ENCODE measurements at places on chromosomes 2 and 18.

DNA sequence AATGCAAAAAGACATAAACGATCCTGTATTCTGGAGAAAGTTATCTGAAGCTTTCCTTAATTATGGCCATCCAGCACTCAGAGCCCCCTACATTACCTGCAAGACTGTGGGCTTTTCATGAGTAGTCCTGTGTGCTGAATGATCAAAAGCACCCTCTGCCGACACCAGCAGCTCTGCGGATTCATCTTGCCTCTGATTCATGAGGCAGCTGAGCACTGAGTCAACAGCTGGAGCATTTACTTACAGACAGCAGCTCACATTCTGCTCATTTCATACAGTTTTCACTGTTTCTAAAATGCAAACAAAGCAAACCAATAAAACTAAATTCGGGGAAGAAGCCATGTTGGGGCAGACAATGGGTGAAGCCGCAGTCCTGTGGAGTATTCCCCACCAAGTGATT is 886.5 kb downstream of the CNTNAP5 start:
- no peak for DNase-seq

DNA sequence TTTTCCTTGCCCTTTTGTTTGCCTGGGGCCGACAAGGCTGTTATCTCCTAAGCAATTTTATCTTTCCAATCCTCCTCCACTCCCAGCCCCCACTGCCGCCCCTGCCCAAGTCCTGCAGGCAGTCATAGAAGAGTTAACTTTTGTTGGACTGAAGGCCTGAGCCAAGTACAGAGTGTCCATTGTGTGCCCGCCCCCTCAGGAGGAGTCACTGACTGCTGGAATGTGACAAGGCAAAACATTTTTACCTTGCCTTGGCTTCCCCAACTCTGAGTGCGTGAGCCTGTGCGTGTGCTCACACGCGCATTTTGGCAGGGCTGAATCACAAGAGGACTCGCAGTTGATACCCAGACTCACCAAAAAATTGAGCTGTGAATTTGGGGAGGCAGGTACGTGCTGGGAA is 16.2 kb downstream of the SETBP1 start:
- DNase-seq, result no peak

GRCh38 chr2:109064660-109065390 is 64.2 kb upstream of the SH3RF3 start:
- no peak for DNase-seq

DNA sequence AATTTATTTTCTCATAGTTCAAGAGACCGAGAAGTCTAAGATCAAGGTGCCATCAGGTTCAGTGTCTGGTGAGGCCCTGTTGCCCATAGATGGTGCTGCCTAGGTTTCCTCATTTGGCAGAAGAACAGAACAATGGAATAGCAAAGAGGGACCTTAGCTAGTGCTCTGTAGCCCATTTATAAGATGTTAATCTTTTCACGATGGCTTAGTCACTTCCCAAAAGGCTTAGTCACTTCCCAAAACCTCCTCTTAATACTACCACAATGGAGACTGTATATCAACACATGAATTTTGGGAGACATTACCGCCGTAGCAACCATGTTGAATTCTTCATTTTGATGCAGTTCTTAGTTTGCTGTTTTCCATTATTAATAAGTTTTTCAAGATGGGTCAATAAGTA is 246.3 kb upstream of the NRP2 start:
- DNase-seq, result no peak

GRCh38 chr2:22890132-22890531 is 494.8 kb upstream of the KLHL29 start:
- no peak for DNase-seq

DNA sequence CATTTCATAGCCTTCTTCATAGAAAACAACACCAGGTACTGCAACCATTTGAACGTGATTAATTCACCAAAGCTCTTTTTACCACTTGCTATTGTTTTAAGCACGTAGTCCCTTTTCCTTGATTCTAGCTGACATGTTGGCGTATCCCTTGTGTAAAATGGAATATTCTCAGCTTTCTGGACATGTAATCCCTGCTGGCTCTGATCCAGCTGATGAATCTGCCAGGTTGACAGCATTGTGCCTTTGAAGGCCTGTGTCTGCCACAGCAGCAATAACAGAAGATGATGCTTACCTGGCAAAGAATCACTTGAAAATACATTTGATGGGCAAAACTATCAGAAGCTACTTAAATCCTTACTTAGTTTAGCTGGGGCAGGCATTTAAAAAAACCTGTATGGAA is 81.0 kb upstream of the CCDC150 start:
- no peak for DNase-seq

GRCh38 chr2:237625777-237626176 is 1.6 kb upstream of the LRRFIP1 start:
- DNase-seq, result no peak

- no peak for DNase-seq
Observed at GRCh38 chr2:170180031-170180566, 2.2 kb downstream of the MYO3B start.

- DNase-seq, result no peak
Observed at GRCh38 chr2:134253804-134254203, at the start of gene MGAT5. Gene MGAT5 (plus strand): TSS chr2:134254072. CDS start chr2:134254404, 332 bp downstream.

- DNase-seq, result no peak
Observed at GRCh38 chr2:237630216-237631000, 3.0 kb downstream of the LRRFIP1 start.

GRCh38 chr2:105880637-105881036 is 135.9 kb downstream of the NCK2 start:
- no peak for DNase-seq

GRCh38 chr2:36582538-36582937 is 15.4 kb downstream of the FEZ2 start:
- no peak for DNase-seq

GRCh38 chr2:141929331-141930252 is 201.2 kb downstream of the LRP1B start:
- DNase-seq, result no peak

DNA sequence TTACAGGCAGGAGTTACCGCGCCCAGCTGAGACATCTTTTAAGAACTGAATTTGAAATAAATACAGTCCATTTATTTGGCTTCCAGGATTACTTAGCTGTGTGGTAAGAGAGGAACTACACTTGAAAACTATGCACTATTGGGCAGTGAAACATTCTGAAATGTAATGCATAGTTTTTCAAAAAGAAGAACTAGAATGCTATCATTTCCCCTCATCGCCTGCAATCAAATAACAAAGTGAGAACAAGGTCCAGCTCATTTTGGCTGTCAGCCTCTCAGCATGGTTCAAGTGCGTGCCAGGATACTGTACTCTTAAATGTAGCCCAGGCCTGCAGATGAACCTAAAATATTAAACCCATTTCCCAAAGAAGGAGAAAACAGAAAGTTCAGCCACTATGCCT is 76.6 kb upstream of the ARL5A start:
- no peak for DNase-seq

DNA sequence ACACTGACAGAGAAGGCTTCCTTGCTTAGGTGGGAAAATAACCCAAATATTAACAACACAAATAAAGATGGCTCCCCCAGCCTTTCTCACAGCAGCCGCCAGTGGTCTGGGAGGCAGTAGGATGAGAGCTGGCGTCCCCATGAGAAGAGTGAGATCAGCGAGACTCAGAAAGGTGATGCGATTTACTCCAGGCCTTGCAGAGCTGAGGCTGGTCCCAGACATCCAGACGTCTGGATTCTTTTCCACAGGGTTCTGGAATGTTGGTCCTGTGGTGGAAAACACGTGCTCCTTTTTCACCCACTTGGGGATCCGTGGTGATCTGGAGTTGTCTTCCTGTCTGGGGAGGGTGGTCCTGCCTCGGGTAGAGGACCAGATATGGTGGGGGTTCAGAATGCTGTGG is 190.6 kb downstream of the CTIF start:
- DNase-seq, result no peak

DNA sequence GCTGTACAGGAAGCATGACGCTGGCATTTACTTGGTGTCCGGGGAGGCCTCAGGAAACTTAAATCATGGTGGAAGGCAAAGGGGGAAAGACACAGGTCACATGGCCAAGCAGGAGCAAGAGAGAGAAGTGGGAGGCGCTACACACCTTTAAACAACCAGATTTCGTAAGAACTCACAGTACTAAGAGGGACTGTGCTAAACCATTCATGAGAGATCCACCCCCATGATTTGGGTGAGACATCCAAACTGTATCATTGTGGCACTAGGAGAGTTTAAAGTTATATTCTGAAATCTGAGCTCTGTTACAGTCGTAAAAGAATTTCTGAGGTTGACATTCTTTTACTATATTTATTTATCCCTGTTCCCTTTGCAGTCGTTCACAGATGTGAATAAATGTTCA is 116.6 kb downstream of the ICA1L start:
- no peak for DNase-seq

DNA sequence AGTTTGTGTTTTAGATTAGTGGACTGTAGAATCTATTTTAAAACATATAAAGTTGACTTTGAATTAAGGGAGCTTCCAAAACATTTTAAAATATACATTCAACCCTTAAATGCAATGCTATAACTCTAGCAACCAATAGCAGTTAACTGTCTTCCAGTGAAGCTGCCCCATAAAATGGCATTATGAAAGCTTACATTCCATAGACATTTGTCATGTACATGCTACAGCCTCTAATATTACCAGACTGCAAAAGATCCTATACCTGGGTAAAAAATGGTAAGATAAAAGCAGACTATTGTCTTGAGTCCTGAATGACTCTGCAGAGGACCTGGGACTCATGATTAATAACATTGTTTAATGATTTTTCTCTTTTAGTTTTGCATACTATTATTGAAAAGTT is 489.4 kb downstream of the LRP1B start:
- no peak for DNase-seq

DNA sequence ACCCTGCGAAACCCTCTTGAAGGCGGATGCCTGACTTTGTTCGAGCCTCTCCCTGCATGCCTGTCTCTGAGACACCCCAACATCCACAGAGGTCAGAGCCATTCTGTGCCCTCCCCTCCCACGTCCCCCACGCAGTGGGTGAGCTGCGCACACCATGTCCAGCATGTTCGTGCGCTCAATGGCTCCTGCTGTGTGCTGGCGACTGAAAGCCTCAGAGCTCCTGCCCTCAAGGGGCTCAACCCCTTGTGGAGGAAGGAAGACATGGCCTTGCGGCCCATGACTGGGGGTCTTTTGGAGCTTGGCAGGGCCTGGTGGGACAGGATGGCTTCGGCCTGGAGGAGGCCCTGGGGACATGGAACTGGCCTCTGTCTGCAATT is 45.7 kb downstream of the ANKMY1 start:
- DNase-seq, result no peak

- no peak for DNase-seq
Observed at GRCh38 chr2:69693775-69694450, 48.0 kb upstream of the ANXA4 start.

DNA sequence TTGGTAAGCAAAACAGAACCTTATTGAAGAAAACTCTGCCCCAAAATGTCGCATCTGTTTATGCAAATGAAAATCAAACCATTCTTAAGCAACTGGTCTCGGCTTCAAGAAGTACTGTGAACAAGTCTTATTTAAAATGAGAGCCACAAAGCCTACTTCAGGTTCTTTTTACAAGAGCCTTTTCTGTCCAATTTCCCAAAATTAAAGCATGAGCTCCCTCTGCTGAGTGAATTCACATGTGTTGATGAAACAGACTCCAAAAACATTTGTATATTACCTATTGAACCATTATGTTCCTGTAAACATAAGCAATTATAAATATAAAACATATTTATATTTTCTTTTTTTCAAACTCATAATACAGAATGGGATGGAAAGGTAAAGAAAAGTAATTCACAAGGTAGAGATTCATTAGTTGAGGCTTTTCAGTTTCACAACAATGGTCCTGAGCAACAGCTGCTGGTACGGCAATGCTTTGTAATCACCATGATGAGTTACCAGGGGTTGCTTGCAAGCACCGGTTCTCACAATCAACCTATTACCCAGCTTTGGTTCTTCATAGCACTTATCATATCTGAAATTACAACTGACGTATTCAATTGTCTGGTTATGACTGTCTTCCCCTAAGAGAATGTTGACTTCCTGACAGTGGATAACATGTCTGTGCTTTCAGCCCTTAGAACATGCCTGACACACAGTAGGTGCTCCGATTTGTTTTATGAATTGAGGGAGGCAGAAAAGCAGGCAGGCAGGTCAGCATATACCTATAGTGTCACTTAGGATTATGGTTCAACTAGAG is 108.4 kb upstream of the BZW1 start:
- no peak for DNase-seq

DNA sequence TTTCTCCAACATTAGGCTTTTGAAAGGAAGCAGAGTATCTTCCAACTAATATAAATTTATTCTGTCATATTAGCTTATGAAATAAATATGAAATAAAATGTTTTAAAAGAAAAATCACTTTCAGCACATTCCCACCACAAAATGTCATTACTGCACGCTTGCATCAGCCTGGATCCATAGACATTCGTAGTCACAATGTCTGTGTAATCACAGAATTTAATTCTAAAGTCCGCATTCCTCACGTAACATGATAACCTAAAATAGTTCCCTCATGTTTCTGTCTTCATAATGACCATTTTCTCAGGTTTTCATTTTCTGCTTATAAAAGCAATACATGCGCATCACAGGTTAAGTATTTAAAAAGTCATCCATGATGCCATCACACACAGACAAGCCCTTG is 47.1 kb downstream of the HDAC4 start:
- DNase-seq, result no peak

GRCh38 chr2:239168575-239168974 is 232.2 kb downstream of the HDAC4 start:
- DNase-seq, result no peak

GRCh38 chr18:48932822-48933510 is 17.8 kb downstream of the SMAD7 start:
- DNase-seq, result no peak

DNA sequence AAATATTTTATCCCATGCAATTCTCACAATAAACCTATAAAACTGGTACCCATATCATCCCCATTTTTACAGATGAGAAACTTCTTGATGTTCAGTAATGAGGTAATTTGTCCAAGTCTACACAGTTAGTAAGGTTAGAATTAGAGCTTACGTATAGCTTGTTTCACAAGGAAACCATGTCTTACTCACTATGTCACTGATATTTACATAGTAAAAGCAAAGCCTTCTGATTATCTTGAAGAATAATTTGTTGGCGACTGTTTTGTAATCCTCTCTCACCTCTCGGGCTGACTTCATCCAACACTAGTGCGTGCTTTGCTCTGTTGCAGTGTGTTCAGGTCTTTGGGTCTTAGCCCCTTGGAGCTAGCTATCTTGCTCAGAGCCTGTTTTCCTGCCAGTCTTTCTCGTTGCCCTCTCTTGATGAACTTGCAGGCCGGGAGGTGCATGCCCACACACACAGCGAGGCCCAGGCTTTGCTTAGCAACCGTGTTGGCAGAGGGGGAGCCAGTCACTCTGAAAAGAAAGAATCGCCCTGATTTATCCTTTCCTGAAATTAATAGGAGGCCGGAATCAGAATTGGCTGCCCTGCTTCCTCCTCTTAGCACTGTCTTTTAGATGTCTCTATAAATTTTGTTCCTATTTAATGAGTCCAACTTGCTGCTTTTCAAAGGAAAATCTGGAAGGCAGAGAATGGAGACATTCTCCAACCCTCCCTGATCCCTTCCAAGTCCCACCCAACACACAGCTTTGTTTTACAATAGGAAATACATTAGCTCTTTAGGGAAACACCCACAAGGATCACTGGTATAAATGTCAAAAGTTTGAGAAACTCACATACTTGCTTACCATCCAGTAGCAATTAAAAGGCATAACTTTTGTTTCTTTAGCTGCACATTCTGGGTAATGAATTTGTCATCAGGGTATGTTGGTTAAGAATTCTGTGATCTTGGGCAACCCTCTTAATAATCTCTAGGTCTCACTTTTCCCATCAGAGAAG is 97.6 kb upstream of the SEC11C start:
- no peak for DNase-seq

GRCh38 chr2:143246815-143247744 is 117.9 kb downstream of the ARHGAP15 start:
- no peak for DNase-seq

GRCh38 chr18:57446322-57446721 is 11.1 kb downstream of the ONECUT2 start:
- DNase-seq, result no peak

All from NK-92 treated with Interleukin-12 subunit alpha and Interleukin-12 subunit beta, amount 100 ng/mL, for 24 hours (cell line).